ENCODE measurements at places on chromosomes 6 and 20.
A peak's percentile ranks its signal among the peaks of the same experiment; 100 is the strongest.

GRCh38 chr6:116370760-116371119, at the start of gene DSE:
Gene DSE (plus strand): TSS chr6:116370947. CDS start chr6:116399251, 28,304 bp downstream.
- DNase-seq, result no peak

GRCh38 chr6:148147463-148147830, 195.2 kb upstream of the SASH1 start:
- DNase-seq, result no peak

- DNase-seq, result no peak
These were observed 12.8 kb downstream of the HIVEP1 start for GRCh38 chr6:12024699-12025434.

DNA sequence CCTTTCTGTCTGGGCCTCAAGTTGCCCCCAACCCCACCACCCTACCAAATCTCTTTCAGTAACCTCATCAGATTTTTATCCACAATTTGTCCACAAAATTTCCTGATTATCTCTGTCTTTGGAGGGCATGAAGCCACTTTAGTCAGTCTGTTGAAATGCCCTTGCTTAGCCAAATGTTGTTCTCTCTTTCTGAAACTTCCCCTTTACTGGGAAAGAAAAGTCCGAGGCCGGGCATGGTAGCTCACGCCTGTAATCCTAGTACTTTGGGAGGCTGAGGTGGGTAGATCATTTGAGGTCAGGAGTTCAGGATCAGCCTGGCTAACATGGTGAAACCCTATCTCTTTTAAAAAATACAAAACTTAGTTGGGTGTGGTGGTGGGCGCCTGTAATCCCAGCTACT, 33.8 kb downstream of the TOMM6 start:
- no peak for DNase-seq

DNA sequence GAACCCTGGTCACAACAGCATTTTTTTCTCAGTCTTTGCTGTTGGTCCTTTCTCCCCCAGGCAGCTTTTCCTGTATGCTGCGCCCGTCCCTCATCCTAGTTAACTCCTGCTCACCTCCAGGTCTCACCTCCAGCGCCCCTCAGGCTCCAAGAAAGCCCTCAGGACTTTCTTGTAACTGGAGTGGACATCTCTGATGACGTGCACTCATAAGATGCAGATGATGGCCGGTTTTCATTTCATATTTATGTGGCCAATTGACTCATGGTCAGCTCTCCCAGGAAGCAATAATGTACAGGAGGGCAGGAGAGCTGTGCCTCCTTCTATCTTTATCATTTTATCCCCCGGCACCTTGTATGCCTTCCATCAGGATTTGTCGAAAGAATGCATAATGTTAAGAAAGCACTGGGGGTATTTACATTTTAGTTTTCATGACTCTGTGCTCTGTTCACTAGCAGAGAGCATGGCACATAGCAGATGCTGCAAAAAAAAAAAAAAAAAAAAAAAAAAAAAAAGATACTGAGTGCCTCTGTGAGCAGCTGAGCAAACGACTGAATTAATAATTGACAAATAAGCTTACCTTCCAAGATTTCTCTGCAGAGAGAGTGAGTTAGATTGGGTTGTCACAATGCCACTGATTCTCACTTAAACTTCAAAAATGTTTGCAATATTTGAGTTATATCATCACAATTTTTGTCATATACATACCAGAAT, 170.2 kb downstream of the DOK5 start:
- no peak for DNase-seq

GRCh38 chr6:111549746-111550145, 55.9 kb downstream of the TRAF3IP2 start:
- DNase-seq, result no peak

GRCh38 chr20:20480126-20480525, 112.2 kb downstream of the INSM1 start:
- no peak for DNase-seq

DNA sequence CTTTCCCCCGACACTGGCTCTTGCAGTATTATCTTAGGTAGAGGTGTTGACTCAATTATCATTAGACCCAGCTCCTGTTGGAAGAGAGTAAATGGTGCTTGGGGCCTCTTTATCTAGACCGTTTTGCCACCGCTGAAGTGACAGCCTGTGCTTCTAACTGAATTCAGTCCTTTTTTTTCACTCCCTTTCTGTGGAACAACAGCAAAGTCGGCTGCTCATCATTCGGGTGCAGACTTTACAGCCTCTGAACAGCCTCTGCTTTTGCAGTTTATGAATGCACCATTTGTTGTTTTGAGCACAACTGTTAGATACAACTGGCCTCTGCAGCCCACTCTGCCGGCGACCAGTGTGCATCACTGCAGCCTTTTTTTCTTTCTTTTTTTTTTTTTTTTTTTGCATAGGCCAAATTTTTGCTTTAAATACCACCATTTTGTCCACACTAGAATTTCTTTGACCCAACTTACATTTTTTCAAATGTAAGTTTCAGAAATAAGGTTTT, 35.8 kb downstream of the RREB1 start:
- DNase-seq, result no peak

DNA sequence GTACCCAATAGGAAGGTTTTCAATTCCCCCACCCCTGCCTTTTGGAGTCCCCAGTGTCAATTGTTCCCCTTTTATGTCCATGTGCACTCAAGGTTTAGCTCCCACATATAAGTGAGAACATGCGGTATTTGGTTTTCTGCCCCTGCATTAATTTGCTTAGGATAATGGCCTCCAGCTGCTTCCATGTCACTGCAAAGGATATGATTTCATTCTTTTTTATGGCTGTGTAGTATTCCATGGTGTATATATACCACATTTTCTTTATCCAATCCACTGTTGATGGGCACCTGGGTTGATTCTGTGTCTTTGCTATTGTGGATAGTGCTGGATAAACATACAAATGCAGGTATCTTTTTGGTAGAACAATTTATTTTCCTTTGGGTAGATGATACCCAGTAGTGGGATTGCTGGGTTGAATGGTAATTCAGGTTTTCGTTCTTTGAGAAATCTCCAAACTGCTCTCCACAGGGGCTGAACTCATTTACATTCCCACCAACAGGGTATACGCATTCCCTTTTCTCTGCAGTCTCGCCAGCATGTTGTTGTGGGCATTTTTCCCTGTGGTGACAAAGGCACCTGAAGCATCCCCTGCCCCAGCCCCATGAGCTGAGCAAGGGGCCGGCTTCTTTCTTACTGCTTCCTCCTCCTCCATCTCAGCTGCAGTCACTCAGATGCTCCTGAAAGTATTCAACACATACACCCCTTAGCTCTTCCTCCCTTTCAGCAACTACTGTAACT, 66.7 kb downstream of the ELOVL2 start:
- no peak for DNase-seq

DNA sequence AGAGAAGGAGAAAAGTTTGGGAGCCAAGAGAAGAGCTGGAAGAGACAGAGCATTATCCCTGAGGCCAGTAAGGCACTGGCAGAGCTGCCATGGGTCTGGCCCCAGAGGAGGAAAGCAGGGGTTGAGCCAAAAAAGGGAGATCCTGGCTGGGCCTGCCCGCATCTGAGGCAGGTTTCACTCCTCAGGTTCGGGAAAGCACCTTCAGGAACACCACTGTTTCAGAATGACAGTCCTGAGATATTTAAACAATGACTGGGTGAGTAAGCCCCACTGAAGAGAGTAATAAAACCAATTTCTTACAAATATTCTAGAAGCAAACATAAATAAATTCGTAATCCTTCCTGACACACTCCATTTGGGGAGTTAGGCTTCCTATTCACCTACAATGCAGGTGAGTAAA, 152.2 kb downstream of the BACH2 start:
- DNase-seq, result no peak

- DNase-seq, result no peak
These were observed 37.8 kb downstream of the NCOA7 start for GRCh38 chr6:125828476-125829039.

- no peak for DNase-seq
These were observed 36.8 kb downstream of the NTSR1 start for GRCh38 chr20:62745279-62745951.

- DNase-seq, result peak; percentile 94
These were observed at the start of gene FKBP1A for GRCh38 chr20:1392693-1393506. Gene FKBP1A (minus strand): TSS chr20:1393054. CDS start chr20:1392998, 56 bp downstream.

DNA sequence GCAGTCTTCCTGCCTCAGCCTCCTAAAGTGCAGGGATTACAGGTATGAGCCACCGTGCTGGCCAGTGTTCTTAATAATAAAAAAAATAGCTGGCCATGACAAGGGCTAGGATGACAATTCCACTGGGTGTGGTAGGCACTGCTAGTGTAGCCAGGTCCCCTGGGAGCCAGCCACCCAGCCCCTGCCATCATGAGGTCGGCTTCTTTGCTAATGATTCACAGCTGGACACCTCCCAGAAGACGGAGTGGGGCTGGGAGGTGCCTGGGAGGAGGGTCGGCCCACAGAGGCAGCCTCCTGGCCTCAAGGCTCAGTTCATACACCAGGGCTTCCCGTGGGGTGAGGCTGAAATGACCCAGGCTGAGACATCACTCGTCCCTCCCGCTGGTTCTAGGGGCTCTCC, 230.4 kb downstream of the TAF4 start:
- no peak for DNase-seq

DNA sequence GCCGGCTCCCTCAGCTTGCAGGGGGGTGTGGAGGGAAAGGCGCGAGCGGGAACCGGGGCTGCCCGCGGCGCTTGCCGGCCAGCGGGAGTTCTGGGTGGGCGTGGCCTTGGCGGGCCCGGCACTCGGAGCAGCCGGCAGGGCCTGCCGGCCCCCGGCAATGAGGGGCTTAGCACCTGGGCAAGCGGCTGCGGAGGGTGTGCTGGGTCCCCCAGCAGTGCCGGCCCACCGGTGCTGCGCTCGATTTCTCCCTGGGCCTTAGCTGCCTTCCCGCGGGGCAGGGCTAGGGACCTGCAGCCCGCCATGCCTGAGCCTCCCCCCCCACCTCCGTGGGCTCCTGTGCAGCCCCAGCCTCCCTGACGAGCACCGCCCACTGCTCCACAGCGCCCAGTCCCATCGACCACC, 514.5 kb upstream of the GJE1 start:
- DNase-seq, result no peak

- no peak for DNase-seq
These were observed 90.9 kb downstream of the PRND start for GRCh38 chr20:4812641-4813075.

DNA sequence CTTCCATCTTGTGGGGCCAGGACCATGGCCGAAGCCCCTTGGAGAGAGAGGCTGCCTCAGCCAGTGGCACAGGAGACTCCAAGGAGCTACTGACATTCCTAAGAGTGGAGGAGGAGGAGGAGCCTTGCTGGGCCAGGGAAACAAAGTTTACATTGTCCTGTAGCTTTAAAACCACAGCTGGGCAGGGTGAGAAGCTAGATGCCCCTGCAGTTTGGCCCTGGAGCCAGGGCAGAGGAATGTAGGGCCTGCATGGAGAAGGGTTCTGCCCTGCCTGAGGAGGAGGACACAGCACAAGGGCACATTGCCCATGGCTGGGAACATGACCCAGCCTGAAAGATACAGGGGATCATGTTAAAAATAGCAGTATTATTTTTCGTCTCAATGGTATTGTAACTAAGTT, 37.4 kb downstream of the PLCG1 start:
- DNase-seq, result no peak

- no peak for DNase-seq
These were observed 471.2 kb downstream of the PKHD1 start for GRCh38 chr6:51616243-51616642.

DNA sequence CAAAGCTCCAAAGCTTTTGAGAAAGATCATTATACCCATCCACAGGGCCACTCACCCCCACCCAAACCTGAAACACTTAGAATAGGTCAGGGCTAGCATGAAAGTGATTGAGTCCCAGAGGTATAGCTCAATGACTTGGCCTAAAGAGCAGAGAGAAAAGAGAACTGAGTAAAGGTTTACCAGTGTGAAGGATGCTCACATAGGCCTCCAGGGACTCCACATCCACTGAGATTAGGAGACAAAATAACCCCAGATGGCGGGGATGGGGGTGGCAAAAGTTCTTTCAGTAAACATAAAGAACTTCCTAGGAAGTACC, 12.2 kb downstream of the SAYSD1 start:
- DNase-seq, result no peak

DNA sequence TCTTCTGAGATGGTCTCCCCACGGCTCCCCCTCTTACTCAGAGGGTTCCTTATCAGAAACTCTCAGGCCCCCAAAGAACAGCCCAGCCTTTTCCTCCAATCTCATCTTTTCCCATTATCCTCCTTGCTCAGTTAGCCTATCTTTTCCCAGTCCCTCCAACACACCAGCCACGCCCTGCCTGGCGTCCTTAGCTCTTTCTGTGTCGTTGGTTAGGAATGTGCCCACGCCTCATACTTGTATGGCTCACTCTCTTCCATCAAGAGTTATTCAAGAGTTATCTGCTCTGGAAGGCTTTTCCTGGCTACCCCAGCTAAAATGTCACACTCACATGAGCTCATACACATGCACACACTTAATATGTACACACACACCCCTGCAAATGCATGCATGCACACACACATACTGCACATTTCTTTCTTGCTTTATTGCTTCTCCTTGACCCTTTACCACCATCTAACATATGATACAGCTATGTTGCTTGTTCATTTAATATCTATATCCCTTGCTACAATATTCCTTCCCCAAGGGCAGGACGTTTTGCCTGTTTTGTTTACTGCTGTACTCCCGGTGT, 37.6 kb downstream of the SLC2A10 start:
- no peak for DNase-seq

DNA sequence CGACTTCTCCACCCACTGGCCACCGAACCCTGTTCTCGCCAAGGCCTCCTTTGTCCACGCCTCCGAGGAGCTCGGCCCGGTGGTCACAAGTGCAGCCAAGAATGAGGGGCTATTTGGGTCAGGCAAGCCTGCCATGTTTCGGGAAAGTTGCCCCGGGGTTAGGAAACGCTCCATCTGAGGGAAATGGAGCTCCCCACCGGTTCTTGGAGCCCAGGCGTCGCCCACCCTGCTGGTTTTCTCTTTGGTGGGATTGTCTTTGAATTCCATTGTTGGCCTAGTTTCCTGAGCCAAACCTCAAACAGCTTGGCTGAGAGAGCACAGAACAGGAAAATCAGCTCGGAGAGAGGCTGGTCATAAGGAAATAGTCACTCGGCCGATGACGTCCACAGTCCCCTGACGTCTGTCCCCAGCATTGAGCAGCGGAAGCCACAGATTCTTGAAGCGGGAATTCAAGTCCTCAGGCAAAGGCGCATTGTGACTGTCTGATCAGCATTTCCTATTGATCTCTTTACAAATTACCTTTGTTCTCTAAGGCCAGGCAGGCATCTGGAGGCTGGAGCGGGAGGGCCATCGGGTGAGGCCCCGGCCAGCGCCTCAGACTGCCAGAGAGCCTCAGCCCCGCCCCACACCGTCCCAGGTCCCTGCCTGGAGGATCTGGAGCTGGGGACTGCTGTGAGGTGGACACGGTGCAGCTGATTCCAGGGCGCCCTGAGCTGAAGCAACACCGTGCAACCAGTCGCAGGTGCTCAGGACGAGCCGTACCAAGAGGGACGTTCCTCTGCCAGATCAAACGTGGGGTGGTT, 138.6 kb downstream of the DLL1 start:
- peak; percentile 61 for DNase-seq

- no peak for DNase-seq
These were observed 247.7 kb downstream of the SOD2 start for GRCh38 chr6:159445351-159445750.

- DNase-seq, result no peak
These were observed 73.6 kb upstream of the TIAM2 start for GRCh38 chr6:154921482-154921881.

- DNase-seq, result no peak
These were observed 195.1 kb downstream of the PRKN start for GRCh38 chr6:162532283-162533008.

- no peak for DNase-seq
These were observed 90.4 kb downstream of the CEBPB start for GRCh38 chr20:50280851-50281655.
